ENCODE measurements at places on chromosomes 2 and 18.
A peak's percentile ranks its signal among the peaks of the same experiment; 100 is the strongest.

DNA sequence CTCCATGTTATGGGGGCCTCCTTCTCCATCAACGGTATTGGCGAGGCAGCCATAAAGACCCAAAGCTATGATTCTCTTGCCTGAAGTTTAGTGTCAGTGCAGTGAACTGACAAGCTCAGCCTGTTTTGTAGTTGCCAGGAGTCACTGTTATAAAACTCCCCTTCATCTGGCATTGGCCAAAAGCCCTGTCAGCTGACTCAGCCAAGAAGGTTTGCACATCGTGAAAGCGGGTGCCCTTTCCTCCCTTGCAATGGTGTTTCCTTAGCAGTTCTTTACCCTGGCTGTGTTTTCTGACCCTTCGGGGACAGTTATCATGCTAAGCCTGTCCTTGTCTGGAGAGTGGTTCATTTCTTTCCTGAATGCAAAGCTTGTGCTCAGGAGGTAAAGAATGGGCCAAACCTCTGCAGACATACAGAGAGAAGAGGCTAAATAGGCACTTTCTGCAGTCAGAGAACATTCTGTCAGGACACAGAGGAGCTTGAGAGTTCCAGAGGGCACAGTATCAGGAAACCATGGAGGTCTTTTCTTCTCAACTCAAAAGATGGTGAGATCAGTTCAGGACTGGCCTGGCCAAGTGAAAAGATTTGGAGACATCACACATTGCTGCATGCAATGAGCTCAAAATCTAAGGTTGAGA is 414.2 kb downstream of the ZNF521 start:
- no peak for DNase-seq

DNA sequence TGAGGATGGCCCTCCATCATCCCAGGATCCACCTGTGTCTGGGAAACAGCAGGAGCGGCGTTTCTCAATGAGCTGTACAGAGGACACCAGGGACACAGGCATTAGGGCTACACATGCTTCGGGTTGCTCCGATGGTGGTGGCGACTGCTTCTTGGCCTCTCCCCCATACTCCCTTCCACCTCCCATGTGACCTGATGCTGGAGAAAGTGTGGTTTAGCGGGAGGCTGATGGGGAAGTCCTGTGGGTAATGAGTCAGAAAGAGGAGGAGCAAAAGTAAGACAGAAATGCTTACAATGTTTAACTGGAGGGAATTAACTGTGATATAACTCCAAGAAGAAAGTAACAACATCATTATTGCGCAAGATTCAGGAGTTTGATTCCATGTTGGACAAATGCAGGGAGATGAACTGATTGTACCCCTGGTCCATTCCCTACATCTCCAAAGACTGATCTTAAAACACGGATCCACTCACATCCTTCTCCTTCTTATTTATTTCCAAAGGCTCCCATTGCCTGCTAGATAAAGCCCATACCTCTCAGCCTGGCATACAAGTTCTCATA is 186.6 kb downstream of the NRP2 start:
- no peak for DNase-seq

DNA sequence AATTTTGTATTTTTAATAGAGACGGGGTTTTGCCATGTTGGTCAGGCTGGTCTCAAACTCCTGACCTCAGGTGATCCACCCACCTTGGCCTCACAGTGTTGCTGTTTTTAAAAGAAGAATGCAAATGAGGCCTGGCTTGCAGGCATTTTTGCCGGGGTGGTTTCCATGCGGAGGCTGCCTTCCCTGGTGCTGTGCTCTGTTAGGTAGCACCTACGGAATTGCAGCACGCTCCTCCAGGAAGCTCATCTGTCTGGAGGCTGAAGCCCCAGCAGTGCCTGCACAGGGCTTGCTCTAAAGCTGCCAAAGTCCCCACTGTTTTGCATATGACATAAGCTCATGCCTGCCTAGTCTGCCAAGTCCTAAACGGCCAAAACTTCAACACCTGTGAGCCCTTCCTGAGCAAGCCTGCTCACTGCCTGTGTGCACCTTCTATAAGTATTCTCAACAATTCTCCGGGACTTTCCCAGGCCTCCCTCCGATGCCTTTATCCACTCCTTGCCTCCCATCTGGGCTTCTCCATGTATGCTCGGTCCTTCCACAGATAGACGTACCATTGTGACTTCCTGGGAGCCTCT is 551.3 kb upstream of the RAB6C start:
- peak; percentile 33 for DNase-seq

- DNase-seq, result no peak
Observed at GRCh38 chr2:177188482-177189469, 23.8 kb upstream of the HNRNPA3 start.

GRCh38 chr18:11741505-11742145 is 52.6 kb downstream of the GNAL start:
- DNase-seq, result no peak

DNA sequence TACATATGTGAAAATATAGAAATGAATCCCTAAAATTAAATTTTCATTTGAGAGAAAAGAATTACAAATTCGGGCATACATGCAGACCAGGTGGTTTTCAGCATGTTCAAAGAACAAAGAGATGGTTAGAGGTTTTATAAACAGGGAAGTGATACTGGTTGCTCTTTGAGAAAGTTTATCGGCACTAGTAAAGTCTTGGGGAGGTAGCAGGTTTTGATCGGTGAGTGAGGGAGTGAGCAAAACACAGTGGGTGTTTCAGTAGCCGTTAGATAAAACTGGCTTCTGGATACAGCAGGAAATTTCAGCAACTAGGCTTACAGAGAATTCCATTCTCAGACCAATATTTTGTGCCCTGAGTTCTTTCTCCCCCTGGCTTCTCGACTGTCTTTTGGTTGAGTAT is 51.1 kb downstream of the DSC3 start:
- DNase-seq, result no peak

DNA sequence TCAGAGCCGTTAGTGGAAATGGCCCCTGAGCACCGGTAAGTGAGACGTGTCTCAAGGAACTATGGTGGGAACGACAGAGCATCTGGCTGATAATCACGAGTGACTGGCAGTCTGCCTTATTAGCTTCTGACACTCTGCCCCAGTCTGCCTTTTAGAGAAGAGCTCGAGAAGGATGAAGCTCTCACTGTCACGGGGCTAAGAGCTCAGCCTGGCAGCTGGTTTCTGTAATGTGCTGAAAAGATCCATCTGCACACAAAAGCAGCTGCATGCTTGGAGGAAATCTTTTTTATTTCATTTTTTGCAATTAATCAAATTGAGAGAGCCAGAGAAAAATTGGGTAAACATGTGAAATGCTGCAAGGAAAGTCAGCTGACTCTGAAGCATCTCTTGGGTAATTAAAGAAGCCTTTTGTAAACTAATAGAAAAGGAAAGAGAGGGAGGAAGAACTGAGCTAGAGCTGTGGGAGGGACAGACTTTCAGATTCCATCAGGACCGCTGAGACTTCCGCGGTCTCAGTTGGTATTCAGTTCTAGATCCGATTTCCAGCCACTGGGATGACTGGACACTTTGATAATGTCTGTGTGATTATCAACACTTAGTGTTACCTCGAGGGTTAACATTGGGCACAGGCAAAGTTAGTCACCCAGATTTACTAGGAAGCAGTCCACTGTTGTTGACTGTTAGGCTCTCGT is 24.4 kb downstream of the MBP start:
- DNase-seq, result peak; percentile 64

- DNase-seq, result no peak
Observed at GRCh38 chr18:24341361-24341760, 56.3 kb downstream of the OSBPL1A start.

DNA sequence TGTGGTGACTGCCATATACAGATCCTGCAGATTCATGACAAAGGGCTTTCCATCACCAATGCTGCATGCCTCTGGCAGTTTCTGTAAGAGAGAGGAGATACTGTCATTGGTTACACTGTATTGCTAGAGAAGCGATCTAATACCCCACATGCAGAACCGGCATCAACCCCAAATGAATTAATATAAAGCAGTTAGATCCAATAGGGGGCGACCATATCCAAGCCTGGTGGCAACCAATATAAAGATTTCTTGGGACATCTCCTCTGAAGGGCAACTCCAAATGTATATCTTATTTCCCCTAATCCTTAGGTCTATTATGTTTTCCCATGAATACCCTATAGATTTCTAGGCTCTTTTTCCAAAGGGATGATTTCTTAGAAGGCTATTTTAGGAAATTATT is 17.4 kb upstream of the IHH start:
- DNase-seq, result no peak

DNA sequence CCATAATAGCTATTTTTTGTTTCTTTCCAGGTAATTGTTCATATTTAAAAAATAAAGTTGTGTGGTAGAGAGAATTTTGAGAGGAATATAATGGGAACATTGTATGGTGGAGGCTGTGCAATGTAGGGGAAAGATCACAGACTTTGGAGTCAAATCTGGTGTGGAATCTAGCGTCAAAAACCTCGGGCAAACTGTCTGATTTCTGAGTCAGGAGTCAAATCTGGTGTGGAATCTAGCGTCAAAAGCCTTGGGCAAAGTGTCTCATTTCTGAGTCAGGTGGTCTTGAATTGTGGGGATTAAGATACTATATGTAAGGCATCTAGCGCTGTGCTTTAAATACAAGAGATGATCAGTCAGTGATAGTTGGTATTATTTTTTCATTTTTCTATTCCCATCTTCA is 5.1 kb downstream of the PTPN4 start:
- no peak for DNase-seq

- DNase-seq, result peak; percentile 52
Observed at GRCh38 chr2:130755256-130756052, at the start of gene AMER3. Gene AMER3, plus strand, starts transcription at chr2:130755540. Its CDS starts 6,533 bp downstream, at chr2:130762073.

- no peak for DNase-seq
Observed at GRCh38 chr2:224136396-224136795, 97.3 kb upstream of the SERPINE2 start.

DNA sequence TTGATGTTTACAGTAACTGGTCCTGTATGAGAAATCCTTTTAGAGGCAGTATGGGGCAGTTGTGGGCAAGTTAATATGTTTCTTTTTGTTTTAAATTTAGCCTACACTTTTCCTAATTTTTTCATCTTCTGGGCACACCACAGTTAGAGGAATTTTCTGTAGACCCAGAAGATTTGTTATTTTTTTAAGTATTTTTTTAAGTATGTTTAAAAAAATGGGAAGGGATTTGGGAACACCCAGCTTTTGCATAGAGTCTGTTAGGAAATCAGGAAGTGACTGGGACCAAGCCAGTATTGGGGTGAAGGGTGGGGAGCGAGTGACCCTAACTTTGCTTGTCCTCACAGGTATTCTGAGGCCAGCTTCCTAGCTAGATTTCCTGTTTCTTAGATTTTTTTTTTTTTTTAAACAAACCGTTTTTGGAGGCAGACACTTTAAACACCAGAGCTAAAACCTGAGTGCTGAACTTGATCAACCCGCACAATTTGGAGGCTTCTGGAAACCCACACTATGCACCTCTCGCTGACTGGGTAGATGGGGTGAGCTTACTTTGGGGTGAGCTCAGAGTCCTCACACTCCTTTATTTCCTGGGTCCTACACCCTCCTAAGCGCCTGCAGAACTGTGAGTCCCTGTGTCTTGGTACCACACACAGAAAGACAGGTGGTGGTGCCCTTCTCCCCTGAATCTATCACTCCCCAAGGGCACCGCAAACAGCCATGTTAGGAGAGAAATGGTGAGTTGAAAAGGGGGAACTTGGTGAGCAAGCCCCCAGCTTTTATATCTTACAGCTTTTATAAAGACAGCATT is 5.2 kb downstream of the GATA6 start:
- no peak for DNase-seq

DNA sequence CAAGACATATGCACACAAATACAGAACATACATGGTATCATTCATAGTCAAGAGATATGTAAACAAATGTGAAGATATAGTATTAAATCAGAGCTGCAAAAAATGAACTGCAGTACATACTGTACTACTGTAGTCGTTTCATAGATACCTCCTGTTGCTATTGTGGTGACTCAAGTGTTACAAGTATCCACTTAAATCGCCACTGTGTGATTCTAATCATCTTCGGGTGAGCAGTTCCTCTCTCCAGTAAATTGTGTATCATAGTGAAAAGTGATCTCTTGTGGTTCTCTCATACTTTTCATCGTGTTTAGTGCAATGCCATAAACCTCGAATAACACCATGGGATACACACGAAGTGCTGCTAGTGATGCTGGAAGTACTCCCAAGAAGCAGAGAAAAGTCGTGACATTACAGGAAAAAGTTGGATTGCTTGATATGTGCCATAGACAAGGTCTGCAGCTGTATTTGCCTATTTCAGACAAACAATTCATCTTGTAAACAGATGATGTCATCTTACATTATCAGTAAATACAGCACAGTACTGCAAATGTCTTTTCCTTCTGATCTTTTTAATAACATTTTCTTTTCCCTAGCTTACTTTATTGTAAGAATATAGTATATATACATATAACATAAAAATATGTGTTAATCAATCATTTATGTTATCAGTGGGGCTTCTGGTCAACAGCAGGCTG is 222.2 kb downstream of the BCL11A start:
- no peak for DNase-seq

DNA sequence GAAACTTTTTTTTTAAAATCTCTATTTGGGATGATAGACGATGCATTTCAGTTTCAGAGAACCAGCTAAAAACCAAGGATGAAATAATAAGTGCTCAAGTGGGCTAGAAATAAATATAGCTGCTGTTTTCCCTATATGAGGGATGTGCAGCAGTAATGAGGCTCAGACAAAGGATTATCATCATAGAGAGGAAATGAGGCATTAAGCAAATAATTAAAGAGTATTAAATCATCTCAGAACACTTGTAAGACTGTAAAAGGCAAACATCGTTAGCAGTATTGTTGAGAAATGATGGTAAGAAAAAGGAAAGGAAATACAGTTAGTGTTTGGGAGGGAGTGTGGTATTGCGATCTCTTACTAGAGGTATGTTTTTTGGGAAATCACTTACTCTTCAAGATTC is 233.5 kb downstream of the TGIF1 start:
- no peak for DNase-seq

DNA sequence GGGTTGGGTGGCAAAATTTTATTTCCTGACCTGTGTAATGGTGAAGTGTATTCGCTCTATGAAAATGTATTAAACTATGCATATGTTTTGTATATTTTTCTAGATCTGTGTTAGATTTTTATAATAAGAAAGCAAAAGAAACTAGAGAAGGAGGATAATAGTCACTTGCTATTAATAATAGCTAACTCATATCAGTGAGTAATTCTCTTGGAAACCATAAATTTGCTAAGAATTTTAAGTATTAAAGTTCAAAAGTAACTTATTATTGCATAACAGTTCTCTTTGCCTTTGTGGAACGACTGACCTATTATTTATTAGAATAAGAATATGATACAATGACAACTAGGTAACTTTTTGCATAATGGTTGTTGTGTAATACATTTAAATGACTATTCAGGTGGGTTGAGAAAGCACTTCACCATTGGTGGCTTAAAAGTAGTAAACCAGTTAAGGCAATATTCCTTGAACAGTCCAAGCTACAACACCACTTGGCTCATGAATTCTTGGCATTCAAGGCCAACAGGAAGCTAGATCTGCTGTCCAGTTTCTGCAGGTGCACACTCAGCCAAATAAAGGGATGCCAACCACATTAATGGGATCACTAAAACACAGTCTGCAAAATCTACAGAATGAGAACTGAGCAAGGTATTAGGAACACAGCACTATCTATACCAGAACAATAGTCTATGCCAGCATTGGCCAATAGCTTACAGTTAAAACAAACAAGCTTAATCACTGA is 921.3 kb downstream of the CPS1 start:
- DNase-seq, result no peak

Data from head of caudate nucleus (tissue), 42 donors.